ENCODE measurements at places on chromosomes 1 and 21.

DNA sequence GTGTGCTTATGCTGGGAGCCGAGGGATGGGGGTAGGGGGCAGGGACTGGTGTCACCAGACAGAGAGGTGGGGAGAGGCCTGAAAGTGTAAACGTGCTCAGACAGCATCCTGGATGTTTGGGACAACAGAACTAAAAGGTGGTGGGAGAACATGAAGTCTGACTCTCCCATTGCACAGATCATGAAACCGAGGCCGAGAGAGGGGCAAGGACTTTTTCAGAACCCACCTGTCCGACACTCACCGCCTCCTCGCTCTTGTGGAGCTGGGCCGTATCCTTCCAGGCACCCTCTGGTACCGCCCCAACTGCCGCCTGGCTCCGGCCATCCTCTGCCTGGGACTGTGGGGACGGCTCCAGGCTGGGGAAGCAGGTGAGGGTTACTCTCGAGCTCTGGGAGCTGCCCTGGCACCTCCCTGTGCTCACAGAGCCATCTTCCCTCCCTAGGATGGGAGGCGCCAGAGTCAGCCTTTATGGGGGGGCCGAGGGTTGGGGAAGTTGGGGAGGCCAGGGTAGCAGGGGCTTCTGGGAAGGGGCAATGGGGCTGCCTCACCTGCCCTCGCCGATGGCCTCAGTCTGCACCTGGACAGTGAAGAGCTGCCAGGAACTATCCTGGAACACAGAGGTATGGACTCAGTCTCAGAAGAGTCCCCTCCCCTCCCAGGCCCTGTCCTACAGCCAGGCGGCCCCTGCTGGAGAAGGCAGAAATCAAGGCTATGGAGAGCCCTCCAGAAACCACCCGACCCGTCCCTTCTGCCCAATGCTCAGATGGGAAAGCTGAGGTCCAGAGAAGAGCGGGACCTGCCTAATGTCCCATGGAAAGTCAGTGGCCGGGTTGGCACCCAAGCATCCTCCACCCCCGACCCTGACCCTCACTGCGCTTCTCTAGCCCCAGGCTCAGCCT lies 7.0 kb downstream of the ATP13A2 start:
- DNase-seq = no peak

DNA sequence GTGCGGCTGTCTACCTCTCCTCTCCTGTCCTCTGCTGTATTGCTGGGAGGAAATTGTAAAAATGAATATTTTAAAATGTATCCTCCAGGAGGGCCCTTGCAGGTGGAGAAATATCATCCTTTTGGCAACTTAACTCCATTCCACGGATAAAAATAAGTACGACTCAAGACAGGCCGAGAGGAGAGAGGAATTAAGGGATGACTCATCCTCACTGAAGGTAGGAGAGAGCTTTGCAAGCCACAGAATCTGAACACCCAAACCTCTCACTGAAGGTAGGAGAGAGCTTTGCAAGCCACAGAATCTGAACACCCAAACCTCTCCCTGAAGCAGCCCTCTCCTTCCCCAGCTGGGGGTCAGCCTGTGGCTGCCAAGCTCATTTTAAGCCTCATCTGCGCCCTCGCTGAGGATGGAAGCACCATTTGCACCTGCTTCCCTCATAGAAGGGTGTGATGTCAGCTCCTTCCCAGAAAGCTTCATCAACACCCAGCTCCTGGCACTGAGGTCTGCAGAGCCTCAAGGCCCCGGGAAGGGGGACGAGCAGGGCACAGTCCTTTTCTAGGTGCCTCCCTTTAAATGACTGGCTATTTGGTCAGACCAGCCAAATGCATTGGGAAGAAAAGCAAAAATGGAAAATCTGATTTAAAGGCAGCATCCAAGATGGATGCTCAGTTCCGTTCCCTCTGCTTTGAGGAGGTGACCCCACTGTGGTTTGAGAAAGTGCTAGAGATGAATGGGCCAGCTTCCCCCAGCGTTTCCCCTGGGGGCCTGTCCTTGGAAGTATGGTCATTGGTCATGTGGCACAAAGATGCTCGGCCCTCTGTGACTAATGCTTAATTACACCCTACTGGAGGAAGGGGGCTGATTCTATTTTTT lies 12.9 kb upstream of the SELENON start:
- DNase-seq = no peak

GRCh38 chr1:65440915-65441314 lies 20.4 kb downstream of the LEPR start:
- no peak for DNase-seq

GRCh38 chr1:236524142-236524894 lies 536 bp downstream of the LGALS8 start:
- peak; percentile 79 for DNase-seq

Measured in CD4-positive, alpha-beta T cell treated with Interleukin-4 for 4 hours (primary cell).